ENCODE measurements at places on chromosomes 4 and X.

DNA sequence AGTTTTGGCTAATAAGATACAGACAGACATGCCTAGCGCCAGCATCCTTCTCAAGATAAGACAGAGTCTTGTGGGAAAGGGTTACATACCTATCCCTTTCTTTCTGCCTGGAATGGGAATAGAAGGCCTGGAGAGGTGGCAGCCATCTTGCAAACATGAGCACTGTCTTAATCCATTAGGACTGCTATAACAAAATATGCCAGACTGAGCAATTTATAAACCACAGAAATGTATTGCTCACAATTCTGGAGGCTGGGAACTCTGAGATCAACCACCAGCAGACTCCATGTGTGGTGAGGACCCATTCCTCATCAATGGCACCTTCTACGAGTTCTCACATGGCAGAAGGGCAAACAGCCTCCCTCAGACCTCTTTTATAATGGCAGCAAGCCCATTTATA is 26.5 kb upstream of the NEIL3 start:
- DNase-seq, result no peak

DNA sequence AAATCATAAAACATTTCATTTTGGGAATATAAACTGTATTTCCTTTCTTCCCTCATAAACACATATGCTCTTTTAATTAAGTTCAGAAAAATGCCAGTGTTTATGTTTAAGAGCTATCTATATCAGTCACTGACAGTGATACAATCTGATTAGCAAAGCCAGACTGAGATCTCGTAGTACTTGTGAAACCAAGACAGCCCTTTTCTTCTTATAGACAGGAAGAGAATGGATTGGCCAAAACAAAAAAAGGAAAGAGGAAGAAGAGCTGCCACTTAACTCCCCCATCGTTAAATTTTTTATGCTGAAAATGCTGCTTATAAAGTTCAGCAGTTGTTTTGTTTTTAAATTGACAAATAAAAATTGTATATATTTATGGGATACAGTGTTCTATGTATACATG is 87.4 kb downstream of the PLAC1 start:
- DNase-seq, result no peak

GRCh38 chr4:84790769-84791565 is 175.5 kb downstream of the WDFY3 start:
- no peak for DNase-seq

DNA sequence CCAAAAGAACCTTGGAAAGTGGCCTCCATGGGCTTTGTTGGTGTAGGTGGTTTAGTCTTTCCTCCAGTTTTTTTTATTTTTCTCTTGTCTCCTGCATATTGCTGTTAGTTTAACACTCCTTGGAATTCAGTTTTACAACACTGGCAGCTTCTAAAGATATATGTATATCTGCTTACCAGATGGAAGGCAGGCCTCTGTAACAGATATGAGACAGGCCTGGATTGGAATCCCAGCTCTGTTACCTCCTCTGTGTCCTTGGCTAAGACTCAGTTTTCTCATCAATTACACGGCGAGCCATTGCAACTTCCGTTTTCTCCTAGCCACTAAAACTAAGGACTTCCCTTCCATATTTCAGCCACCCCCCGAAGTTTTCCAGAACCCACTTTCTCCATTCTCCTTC is 133.4 kb upstream of the SMAD1 start:
- DNase-seq, result no peak

DNA sequence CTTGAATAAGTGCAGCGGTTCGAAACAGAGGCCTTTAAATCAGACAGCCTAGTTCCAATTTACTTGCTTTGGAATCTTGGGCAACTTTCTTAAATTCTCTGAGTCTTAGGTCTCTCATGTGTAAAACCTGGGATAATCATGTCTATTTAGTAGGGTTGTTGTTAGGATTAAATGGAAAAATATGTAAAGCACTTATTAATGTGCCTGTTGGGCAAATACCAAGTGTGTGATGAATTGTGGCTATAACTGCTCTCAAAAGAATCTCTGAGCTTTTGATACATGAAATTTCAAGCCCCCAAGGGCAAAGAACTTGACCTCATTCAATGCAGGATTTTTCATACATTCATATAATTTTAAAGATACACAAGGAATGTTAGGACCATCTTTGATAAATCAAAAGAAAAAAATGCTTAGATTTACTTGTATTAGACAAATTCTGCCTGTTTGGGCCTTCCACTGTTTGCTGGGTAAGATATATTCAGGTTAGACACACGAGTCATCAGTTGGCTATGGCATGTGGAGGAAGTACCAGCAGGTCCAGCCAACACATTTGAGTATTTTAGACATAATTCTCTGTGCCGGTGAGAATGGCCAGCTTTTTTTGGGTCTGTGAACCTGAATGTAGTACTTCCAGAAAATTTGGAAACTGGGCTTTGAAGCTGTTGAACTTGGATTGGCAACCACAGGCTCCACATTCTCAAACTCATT is 241.4 kb upstream of the CNKSR2 start:
- no peak for DNase-seq

DNA sequence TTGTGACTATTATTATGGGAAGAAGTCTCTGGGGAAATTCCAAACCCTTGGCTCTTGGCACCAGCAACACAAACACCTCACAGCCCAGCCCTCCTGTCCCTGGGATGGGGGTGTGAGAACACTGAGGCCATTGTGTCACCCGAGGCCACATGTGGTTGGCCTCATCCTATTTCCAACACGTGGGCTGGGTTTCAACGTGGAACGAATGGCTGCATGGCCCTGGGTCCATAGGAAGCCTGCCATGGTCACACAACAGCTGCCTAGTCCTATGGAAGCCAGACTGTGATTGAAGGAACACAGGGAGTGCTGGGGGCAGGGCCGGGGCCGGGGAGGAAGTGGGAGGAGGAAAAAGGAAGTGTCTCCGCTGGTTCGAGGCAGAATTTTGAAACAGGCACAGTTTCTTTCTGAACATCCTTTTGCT is 10.0 kb downstream of the CLCN4 start:
- DNase-seq, result no peak

GRCh38 chr4:64388252-64388651 is 21.0 kb downstream of the TECRL start:
- DNase-seq, result no peak

DNA sequence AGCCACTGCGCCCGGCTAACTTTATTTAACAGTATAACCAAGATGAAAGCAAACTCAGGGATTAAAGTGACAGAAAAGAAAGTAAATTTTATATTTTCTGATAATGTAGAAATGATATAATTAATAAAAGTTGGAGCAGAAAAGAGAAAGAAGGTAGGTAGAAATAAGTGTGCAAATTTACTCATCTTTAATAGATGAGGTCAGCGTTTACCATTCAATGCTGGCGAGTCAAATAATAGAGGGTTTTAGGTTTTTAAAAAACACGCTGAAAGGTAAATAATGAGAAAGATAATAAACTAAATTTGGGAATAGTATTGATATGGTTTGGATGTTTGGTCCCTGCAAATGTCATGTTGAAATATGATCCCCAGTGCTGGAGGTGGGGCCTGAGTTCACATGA is 13.6 kb downstream of the CDKN2AIP start:
- DNase-seq, result no peak
